ENCODE measurements at places on chromosomes 1 and 21. TPM values are rescaled to one million over a fixed set of nuclear protein-coding genes. Genes with fewer than 3 reads are reported as not detected.

AMIGO1 gene
- 2.0 TPM for total RNA-seq

WDR4 gene
- total RNA-seq, result 24.7 TPM

AGT gene
- total RNA-seq, result 0.10 TPM

RIPPLY3 gene
- total RNA-seq, result not detected

TRIM67 gene
- total RNA-seq, result not detected

SNRPE gene
- total RNA-seq, result 176 TPM
